Vagina (tissue), 2 donors: ENCODE measurements at places on chromosomes 4 and X.

- DNase-seq: no peak
Observed at GRCh38 chr4:72604324-72604723, 35.3 kb upstream of the ADAMTS3 start.

DNA sequence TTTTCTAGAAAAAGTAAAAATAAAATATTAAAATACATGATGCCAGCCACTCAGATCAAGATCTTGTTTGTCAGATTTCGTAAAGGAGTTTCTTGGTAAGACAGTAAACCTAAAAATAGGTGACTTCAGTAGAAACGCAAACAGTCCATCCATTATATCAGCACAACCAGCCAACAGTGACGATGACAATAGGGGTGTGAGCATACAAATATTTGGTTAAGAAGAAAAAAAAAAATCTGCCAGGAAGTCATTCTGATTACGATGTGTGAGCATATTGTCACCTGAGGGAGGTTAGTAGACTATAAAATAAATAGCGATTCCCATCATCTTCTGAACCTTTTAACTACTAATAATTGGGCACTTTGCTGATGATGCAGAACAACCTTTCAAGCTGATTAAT, 37.6 kb downstream of the SLC7A11 start:
- no peak for DNase-seq

DNA sequence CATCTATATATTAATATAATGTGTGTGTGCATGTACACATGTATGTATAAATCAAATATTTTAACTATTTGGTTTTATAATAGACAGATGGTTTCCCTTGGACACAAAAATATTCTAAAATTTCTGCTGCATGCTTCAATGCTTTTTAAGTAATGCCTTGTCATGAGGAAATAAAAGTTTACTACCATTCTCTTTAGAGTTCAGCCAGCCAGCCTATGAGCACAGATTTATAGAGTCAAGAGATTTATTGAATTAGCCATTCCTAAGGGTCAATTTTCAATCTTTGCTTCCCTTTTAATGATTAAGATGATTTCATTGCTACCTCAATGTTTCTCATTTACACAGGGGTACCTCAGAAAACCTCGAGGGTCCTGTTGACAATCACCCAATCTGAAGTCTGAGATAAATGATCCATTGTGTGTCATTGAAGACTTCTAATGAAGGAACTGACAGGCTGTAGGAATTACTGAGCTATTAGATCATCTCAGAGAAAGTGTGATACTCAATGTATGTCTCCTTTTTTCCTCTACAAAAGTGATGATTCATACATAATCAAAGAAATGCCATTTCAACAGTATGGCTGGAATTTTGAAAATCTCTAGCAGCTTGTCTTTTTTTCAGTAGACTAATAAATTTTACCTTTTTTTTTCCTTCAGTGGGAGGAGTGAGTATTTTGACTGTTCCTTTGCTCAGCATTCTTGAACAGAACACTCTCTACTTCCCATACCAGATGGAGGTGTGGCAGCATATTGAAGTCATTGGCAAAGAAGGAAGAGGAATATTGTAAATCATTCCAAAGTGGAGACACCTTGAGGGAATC, 222.6 kb upstream of the PCDH18 start:
- no peak for DNase-seq

DNA sequence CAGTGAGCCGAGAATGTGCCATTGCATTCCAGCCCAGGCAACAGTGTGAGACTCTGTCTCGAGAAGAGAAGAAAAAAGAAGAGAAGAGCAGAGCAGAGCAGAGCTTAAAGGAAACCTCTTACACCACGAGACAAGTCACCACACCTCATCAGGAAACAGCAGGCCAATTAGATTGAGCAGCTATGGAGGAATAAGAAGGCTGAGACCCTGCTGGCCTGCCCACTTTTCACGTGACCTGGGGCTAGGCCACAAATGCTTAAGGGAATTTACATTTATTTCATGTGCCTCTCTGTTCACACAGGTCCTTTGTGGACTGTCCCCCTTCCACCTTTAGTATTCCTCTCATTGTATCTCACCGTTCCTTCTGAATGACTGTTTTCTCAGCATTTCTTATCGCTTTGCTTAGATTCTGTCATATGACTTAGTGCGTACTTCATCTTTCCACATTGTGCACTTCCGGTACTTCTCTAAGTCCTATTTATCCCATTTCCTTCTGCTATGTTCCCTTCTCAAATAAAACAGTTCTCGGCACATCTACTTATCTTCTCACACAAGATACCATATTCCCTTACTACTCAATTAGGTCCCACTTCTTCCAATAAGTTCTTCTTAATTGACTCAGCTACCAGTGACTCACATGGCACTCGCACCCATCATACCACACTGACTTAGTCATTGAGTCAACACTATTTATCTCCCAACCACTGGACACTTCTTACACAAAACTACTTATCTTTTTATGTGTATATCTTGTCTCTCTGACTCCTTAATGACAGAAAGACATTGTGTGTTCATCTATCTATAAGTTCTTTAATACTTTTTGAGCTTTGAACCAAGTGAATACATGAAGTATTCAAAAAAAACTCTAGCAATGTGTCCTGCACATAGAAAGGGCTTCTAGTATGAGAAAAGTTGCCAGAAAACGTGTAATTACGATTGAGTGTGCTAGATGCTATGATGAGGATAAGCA, 11.0 kb downstream of the CUL4B start:
- no peak for DNase-seq

GRCh38 chr4:25163196-25163595, 2.9 kb upstream of the SEPSECS start:
- no peak for DNase-seq

DNA sequence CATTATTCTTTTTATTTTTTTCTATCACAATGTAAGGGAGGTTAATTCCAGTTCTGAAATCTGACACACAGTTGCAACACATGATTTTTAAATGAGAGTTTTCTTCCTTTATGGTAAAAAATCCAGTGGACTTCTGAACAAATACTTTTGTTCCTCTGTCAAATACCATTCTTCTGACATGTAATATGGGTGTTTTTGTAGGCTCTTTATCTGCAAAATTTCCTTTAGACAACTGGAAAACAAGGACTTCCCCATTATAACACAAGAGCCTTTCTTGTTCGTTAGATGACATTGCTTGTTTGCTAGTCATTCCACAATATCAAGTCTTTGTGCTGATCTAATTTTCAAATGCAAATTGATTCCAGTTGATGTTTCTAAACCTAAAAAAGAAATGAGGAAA, 7.7 kb downstream of the FANCB start:
- no peak for DNase-seq

DNA sequence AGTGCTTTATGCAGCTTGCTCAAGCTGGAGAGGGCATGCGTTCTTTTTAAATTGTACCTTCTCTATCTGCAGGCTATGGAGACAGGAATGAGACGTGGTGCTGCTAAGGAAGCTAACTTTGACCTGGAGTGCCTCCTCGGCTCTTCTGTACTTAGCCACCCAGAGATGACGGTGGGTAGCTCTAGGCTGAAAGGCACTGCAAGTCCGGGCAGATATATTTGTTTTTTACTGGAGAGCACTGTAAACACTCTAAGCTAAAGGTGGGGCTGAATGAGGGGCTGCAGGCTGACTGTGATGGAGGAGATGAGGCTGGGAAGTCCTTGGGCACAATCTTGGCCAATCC, 12.1 kb downstream of the ELF4 start:
- no peak for DNase-seq

GRCh38 chr4:163191999-163192398, 25.3 kb upstream of the NAF1 start:
- no peak for DNase-seq

GRCh38 chr4:122622400-122622799, 1.5 kb upstream of the IL21 start:
- DNase-seq: no peak

DNA sequence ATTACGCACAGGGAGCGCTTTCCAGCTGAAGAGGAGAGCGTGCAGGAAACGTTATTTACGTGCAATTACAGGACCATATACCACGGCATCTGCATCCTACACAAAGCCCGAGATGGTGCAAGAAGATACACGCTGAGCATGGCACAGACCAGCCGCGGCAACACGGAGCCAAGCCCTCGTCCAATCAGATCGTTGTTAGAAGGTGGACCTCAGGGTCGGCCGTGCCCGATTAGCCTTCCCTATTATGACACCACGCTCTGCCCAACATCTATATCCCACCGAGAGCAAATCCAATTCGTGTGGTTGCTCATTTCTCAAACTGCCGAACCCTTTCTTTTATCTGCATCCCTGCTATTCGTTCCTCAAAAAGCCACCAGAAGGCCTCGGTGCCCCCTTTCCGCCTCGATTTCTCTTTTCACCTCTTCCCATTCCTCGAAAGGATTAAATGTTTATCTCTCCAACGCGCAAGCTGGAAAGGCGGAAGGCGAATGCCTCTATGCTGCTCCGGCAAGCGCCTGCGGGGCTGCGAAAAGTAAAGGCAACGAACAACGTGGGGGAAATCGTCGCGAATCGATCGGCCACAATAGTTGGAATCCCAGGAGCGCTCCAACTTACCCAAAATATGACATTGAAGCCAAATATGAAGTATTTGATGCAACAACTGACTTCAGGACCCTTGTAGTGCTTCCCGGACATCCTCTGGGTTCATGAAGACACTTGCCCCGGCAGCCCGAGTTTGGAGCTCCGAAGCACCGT, 702 bp downstream of the TSPAN5 start:
- DNase-seq: no peak

DNA sequence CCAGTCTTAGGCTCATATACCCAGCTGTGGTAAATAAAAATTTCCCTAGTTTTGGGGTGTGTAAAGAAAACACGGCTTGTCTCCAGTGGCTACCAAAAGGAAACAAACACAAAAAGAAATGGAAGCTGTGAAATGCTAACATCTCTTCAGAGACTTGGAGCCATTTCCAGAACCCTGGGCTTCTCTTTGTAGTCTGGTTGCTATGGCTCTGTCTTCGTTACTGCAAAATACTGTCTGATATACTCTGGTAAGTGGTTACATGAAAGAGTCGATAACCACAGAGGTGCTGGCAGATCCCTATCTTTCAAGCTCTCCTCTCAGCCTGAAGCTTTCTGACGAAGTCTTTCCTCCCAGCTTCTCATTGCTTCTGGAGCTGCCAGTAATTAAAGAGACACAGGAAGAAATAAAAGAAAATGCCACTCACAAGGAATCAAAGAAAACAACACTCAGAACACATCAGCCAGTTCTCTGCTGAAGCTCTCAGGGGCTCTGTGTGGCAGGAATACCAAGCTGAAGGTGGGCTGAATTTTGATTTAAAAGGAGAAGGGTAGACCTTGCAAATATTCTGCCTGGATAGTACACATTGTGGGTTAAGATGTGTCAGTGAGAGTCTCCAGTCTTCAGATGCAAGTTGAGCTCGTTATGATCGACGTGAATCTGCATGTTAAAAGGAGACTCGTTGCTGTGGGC, 107.6 kb upstream of the FAM9C start:
- DNase-seq: no peak

DNA sequence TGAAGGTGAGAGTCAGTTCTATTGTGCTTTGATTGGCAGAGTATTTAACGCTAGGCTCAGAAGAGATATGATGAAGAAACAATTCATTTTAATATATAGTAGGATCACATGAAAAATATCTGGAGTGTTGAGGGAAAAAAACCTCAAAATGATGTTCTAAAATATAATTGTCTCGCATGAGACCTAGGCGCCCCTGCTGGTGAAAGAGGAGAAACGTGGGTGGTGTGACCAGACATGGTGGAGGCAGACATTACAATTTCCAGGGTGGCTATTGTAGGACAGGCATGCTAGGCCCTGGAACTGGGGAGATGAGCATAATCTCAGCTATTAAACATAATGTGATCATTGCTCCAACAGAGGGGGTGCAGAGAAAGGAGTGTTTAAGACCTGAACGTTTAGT, 210.0 kb downstream of the HS3ST1 start:
- DNase-seq: no peak

- DNase-seq: no peak
Observed at GRCh38 chr4:31768756-31769155, 1048.6 kb downstream of the PCDH7 start.

DNA sequence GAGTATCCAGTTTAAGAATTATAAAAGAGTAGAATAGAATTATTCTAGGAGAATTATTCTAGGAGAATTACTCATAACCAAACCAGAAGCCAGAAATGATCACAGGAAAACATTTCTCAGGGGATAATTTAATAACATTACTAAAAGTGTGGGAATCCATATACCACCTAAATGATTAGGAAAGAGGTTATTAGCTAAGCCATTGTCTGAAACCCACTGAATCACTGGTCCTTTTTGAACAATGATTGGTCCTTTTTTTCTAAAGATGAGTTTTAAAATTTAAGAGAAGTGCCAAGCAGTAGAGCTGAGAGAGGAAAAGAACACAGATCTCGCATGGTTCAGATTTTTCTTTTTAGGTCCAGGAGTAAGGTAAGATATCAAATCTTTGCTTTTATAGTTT, at the start of gene ODAM:
Gene ODAM, plus strand, starts transcription at position 301 of the 400 bp plus-strand sequence. CDS start 819 bp downstream, outside the sequence.
- DNase-seq: no peak

DNA sequence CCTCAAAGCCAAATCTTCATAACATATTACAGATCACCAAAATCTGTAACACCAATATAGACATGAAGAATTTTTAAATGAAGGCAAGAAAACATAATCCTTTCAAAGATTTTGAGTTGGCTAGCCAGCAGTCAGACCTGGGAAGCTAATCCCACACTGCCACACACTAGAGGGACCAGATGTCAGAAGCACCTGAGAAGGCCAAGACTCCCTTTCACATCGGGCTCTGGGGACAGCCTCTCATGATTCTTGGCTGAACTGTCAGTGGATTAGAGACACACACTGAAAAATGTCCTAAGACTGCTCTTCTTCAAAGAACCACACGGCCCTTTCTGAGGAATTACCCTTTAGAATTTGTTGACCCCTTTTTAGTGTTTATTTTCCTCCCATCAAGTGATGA, 28.2 kb upstream of the SPATA4 start:
- no peak for DNase-seq

GRCh38 chr4:113979148-113979904, at the start of gene ARSJ:
TSS of gene ARSJ (minus strand) at chr4:113979647. CDS start at chr4:113978834, 813 bp downstream.
- DNase-seq: no peak

GRCh38 chr4:4574792-4575191, 32.9 kb upstream of the STX18 start:
- no peak for DNase-seq

DNA sequence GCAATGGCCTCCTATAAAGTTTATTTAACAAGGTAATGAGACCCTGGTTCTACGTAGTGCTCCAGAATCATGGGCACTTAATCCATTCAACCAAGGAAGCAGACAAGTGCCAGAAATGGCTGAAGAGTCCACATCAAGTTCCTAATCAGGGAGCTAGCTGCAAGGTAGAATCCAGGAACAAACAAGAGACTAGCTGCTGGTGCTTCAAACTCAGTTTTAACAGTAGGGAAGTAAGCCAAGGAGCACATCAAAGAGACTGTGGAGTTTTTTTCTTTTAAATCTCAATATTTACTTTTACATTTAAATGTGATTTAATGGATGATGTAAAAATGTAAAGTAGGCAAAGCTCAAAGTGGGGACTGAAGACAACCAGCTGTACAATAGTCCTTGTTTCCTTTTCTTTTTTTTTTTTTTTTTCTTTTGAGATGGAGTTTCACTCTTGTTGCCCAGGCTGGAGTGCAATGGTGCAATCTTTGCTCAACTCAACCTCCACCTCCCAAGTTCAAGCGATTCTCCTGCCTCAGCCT, 630.4 kb downstream of the CCSER1 start:
- no peak for DNase-seq

GRCh38 chrX:123588723-123589122, 144.1 kb downstream of the THOC2 start:
- DNase-seq: no peak
